Right cardiac atrium (tissue), 5 donors: ENCODE measurements at places on chromosomes 5 and 9. TPM values are rescaled to one million over a fixed set of nuclear protein-coding genes. Genes with fewer than 3 reads are reported as not detected.
A peak's percentile ranks its signal among the peaks of the same experiment; 100 is the strongest.

DNA sequence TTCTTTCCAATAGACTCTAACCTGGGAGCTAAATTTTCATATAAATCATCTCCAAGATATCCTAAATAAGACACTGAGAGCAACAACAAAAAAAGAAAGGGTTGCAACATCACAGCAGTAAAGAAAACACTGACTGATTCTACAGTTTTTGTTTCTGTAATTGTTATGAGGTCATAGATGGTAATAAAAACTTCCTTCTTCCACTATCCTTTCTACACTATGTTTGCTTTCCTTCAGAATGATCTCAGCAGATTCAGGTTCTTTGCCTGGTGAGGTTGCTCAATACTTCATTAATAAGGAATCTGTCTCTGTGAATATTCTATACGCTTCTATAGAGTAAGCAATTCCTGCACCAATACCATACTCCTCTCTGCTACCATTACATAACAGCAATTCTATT is 835.6 kb upstream of the GRAMD2B start:
- DNase-seq = no peak

GRCh38 chr9:86792136-86792535 is 155.2 kb downstream of the GAS1 start:
- no peak for DNase-seq

DNA sequence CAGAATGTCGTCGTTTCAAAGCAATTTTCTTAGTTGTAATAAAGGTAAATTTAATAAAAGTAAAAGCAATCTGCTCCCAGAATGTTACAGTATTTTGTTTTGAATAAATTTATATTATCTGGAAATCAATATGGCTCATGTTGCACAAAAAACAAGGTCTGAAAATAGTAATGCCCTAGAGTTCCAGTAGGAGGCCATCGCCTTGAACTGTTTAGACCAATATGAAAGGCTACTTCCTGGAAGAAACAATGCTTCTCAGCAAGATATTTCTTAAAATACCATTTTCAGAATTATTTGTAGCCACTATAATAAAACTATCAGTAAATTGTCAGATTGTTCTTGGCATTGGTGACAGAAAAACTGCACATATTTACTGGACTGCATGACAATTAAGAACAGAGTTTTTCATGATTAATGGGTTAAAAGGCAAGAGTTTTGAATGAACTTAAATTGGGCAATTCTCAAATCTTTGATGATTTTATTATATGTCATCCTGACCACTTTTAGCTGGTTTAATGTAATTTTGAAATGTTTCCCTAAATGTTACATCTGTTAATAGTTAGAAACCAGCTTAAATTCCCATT is 153.2 kb downstream of the COMMD10 start:
- DNase-seq = no peak

- DNase-seq = no peak
These were observed 96.5 kb downstream of the XRCC4 start for GRCh38 chr5:83173826-83174225.

DNA sequence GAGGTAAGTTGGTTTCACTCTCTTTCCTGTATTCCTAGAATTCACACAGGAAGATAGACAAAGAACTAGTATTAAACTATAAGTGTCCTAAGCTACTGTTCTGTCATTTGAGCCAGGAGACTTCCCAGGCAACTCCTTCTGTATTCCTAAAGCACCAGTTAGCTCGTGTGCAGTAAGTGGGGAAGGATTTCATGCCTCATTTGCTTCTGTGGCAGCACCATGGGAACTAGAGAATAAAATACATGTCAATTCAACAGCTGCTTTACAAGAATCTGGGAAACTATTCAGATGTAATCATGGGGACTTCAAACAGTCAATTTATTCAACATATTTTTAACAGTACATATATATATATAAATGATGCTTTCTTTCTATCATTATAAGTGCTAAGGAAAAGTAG is 762.3 kb downstream of the PRELID2 start:
- DNase-seq = no peak

DNA sequence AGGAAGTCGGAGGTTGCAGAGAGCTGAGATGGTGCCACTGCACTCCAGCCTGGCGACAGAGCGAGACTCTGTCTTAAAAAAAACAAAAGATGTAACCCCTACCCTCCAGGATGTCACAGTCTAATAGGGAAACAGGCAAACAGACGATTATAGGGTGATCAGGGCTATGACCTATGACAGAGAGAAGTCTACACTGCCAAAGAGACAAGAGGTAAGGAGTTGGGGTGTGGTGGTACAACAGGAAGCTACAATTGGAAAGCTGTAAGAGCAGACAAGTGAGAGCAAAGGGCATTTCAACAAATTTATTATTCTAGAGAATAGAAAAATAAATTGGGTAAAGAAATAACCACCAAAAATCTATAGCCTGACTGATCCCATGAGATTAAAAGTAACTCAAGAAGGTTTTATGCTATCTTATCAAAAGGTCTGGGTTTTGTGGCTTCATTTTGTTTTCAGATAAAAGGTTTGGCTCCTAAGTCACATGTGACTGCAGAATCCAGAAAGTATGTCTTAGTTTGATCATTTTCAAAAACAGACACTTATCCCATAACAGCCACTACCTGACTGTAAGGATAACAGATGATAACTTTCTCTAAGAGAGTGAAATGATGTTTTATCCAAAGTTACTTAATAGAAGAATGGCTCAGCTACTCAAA is 7.3 kb downstream of the CDC26 start:
- no peak for DNase-seq

DNA sequence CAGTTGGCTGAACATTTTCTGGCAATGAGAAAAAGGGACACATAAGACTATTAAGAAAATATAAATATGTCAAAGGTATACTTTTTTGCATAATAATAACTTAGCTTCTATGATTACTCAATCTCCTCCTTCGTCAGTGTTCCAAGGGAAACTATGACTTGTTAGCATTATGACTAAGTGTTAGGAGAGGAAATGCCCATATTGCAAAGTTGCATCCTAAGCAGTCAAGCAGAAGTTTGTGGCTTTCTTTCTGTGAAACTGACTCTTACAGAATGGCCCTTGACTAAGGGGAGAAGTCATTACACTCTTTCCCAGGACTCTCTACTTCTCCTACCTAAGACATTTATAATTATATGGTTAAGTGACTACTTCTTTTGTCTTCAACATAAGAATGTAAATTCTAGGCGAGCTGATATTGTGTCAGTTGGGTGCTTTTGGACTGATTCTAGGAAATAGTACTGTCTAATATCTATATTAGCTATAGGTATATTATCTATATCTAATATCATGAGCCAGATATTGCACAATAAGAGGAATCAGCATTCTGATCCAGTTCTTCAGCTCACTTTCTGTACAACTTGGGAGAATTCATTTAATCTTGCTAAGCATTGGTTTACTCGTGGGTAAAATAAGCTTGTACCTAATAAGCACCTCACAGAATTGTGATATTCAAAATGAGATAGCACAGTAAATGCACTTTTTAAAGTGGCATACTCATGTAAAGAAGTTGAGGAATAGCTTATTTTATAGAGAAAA is 16.4 kb upstream of the SPINK6 start:
- DNase-seq = no peak

- DNase-seq = no peak
These were observed 96.4 kb upstream of the VLDLR start for GRCh38 chr9:2525147-2525546.

- no peak for DNase-seq
These were observed 88.7 kb upstream of the RASEF start for GRCh38 chr9:83151627-83152137.

GRCh38 chr9:28502189-28502588 is 928.9 kb upstream of the C9orf72 start:
- DNase-seq = no peak

- no peak for DNase-seq
These were observed 116.7 kb downstream of the UGCG start for GRCh38 chr9:112013266-112013665.

DNA sequence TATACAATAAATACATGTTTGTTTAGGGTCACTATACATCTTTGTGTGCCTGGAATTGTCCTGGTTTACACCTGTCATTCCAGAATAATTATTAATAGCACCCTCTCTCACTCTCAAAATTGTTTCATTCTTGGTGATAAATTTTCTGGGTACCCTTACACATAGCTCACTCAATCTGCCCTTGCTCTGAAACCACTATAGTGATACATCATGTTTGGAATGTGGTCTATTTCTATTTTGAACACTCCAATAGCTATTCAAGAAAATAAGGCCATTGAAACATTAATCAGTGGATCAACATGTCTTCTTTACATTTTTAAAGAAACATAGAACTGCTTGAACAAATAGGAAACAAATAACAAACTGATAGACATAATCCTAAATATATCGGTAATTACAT is 158.7 kb downstream of the ARRDC3 start:
- DNase-seq = no peak

- DNase-seq = no peak
These were observed 45.8 kb downstream of the PCDHGC5 start for GRCh38 chr5:141534492-141535213.

GRCh38 chr5:167947306-167947705 is 344.1 kb upstream of the WWC1 start:
- no peak for DNase-seq

DNA sequence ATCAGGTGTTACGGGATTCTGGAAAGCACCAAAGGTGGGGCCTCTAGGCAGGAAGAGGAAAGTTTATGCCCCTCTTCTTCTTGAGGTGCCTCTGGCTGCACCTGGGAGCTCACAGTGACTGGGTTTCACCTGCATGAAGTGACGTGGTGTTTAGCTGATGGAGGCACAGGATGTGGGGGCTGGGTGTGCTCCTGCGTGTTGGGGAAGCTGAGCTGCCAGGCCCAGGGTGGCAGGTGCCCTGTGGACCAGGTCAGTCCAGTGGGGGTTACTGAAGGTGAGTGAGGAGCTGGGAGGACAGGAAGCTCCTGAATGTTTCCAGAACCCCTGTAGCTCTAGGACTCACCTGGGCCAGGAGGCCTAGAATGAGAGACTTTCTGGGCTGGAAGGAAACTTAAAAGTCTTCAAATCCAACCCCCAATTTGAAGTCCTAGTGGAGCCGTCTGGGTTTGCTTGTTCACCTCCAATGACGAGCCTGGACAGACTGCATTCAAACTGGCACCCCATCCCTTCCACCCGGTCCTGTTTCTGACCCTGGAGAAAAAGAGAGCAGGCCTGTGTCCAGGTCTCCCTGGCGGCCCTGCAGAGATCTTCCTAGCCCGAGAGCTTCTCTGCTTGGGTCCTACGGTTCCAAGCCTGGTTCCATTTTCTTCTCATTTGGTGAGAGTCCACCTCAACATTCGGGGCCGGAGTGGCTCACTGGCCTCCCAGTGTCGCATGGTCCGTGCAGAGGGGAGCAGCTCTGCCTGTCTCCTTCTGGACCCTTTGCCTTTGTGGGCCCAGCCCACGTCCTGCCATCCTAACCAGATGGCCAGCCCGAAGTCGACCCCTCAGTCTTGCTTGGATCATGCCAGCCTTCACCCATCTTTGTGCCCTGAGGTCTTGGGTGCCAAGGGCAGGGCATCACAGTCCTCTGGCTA is 22.3 kb downstream of the TRAF1 start:
- peak; percentile 52 for DNase-seq

DNA sequence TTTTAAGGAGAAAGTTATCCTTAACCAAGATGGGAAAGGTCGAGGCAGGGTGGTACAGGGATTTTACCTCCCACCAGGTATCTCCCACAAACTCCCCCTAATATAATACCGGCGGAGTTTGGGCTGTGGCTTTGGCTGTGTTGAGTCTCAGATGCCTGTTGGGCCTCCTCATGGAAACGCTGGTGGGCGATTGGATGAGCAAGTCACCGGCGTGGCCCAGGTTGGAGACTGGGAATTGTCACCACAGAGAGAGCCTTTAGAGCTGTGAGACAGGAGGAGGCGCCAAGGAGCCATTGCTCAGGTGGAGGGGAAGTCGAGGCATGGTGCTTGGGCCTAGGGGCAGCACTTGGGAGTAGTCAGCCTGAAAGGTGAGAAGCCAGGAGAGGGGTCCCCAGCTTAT is 3.4 kb upstream of the CAMSAP1 start:
- no peak for DNase-seq

DNA sequence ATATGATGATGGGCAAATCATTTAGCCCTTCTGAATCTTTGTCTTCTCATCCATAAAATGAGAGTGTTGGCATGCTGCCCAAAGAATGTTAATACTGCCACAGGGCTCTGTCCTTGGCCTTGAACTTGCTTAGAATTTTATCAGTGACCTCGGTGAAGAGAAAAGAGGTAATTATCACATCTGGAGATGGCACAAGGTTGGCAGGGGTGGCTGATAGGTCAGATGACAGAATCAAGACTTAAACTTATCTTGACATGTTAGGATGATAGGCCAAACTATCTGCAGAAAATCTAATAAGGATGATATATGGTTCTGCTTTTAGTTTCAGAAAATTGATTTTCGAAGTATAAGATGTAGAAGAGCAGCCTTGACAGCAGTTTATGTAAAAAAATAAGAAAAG is 599.1 kb upstream of the CLINT1 start:
- no peak for DNase-seq

GRCh38 chr5:37735649-37736347 is 104.0 kb downstream of the GDNF start:
- DNase-seq = peak; percentile 50

DNA sequence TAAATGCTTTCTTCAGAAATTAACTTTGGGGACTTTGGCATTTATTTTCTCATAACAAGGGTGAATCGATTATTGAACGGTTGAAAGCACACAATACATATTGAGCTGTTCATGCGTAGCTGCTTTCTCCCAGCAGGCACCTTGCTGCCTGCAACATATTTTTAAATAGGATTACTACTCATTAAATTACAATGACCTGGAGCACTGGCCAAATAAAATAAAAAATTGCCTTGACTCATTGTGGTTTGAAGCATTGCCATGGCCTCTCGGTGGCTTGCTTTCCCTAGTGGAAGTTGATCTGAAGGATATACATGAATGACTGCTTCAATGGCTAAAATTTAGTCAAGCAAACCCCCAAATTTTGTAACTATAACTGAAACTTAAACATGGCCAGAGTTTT is 181.6 kb upstream of the NUDT12 start:
- DNase-seq = no peak

- DNase-seq = no peak
These were observed 446.4 kb downstream of the ISL1 start for GRCh38 chr5:51829691-51830090.

- DNase-seq = no peak
These were observed 24.5 kb downstream of the PRRC2B start for GRCh38 chr9:131418143-131419025.

The ZNF782 gene
- 2.9 TPM for total RNA-seq

The PCDHAC2 gene
- 0.51 TPM for total RNA-seq

The FBP2 gene
- 0.23 TPM for total RNA-seq

The PCDHA4 gene
- total RNA-seq = 0.21 TPM

The DPYSL3 gene
- total RNA-seq = 95.1 TPM

The LURAP1L gene
- total RNA-seq = 3.4 TPM
